Camera-type eye (tissue), 1 donor: ENCODE measurements at places on chromosomes 6 and 20. TPM values are rescaled to one million over a fixed set of nuclear protein-coding genes. Genes with fewer than 3 reads are reported as not detected.

ABHD16A gene
- total RNA-seq: 53.2 TPM

TRMT11 gene
- total RNA-seq: 56.5 TPM

CHRNA4 gene
- 12.0 TPM for total RNA-seq

KCNB1 gene
- 21.7 TPM for total RNA-seq

ZNF831 gene
- 0.16 TPM for total RNA-seq

BMP5 gene
- 20.8 TPM for total RNA-seq

SGK2 gene
- total RNA-seq: 3.0 TPM

PTCHD4 gene
- 10.0 TPM for total RNA-seq

ADRM1 gene
- 47.6 TPM for total RNA-seq

ULBP3 gene
- 4.2 TPM for total RNA-seq

POLR1H gene
- 17.3 TPM for total RNA-seq

GNL1 gene
- total RNA-seq: 37.2 TPM

CLDN20 gene
- not detected for total RNA-seq

JAG1 gene
- 123 TPM for total RNA-seq

REM1 gene
- total RNA-seq: 3.3 TPM

TSBP1 gene
- not detected for total RNA-seq

BPIFB1 gene
- total RNA-seq: not detected

KCNK15 gene
- 1.4 TPM for total RNA-seq

FAM217A gene
- not detected for total RNA-seq

TFAP2C gene
- 13.0 TPM for total RNA-seq

SLC35D3 gene
- 4.9 TPM for total RNA-seq

BCAS1 gene
- 6.1 TPM for total RNA-seq

SPACA1 gene
- not detected for total RNA-seq

TINAG gene
- not detected for total RNA-seq

CNR1 gene
- total RNA-seq: 17.9 TPM

LAMA4 gene
- total RNA-seq: 166 TPM

FAM50B gene
- total RNA-seq: 14.1 TPM

HLA-DPB1 gene
- total RNA-seq: 6.7 TPM

NKAIN4 gene
- total RNA-seq: 24.6 TPM

IL20RA gene
- 2.3 TPM for total RNA-seq

PREP gene
- 28.4 TPM for total RNA-seq

TDRD6 gene
- total RNA-seq: 2.6 TPM

PXDC1 gene
- 22.0 TPM for total RNA-seq

EEF1A2 gene
- 87.6 TPM for total RNA-seq

AMD1 gene
- 59.0 TPM for total RNA-seq

MEI4 gene
- total RNA-seq: 0.99 TPM

NOX3 gene
- not detected for total RNA-seq

TREML1 gene
- total RNA-seq: 0.55 TPM

LSM14B gene
- total RNA-seq: 59.3 TPM

GLP1R gene
- 0.88 TPM for total RNA-seq

IMPG1 gene
- 68.0 TPM for total RNA-seq

CSNK2A1 gene
- total RNA-seq: 201 TPM

TRIM27 gene
- total RNA-seq: 68.8 TPM

L3MBTL1 gene
- total RNA-seq: 34.6 TPM

ASIP gene
- 1.9 TPM for total RNA-seq

CCN5 gene
- not detected for total RNA-seq

BHLHE23 gene
- total RNA-seq: 4.7 TPM

FAM184A gene
- total RNA-seq: 29.1 TPM

TTBK1 gene
- total RNA-seq: 4.6 TPM

POU5F1 gene
- not detected for total RNA-seq

SIRPB2 gene
- total RNA-seq: 1.2 TPM

IRF4 gene
- total RNA-seq: 7.6 TPM

IL17A gene
- not detected for total RNA-seq
